Activated T-cell treated with anti-CD3 and anti-CD28 coated beads, Interleukin-2, amount 50 U/mL, for 72 hours (primary cell): ENCODE measurements at places on chromosomes 16 and 17.

GRCh38 chr17:72169823-72170222 is 49.0 kb downstream of the SOX9 start:
- no peak for DNase-seq

DNA sequence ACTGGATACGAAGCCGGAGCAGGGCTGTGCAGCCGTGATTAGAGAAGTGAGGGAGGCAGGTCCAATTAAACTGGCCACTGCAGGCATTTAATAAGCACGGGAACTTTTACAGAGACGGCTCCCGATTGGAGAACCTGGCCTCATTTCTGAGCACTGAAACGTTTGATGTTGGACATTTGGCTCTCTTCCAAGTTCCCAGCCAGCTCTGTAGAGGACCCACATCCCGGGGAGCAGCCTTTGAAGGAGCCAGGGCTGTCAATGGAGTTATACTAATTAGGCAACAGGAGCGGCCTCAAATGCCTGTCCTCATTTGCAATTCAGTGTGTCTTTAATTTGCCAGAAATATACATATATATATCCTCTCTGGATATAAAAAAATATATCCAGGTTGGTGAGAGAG is 499.4 kb upstream of the C16orf82 start:
- DNase-seq, result no peak

GRCh38 chr17:8611137-8611536 is 19.4 kb downstream of the MYH10 start:
- DNase-seq, result no peak

DNA sequence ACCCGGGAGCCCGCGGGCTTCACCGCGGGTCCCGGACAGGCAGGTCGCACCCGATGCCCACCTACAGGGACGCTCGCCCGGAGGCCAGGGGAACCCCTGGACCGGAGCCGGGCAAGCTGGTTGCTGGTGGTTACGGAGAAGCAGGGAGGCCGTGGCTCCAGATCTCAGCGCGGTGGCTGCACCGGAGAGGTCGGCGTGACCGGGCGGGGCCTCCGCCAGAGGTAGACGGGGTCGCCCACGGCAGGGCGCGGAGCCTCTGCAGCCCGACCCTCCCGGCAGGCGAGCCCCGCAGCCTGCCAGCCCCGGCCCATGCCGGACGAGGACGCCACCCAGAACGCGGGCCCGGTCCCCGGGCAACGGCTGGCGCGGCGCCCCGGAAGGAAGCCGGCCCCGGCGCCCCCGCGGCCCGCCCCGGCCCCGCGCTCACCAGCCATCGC is 341 bp downstream of the PCYT2 start:
- DNase-seq, result no peak

- DNase-seq, result no peak
These were observed 217.4 kb downstream of the RPTOR start for GRCh38 chr17:80762076-80762475.
